ENCODE measurements at places on chromosomes 2 and 18.

- DNase-seq: no peak
These were observed 358.5 kb downstream of the ALK start for GRCh38 chr2:29562896-29563295.

DNA sequence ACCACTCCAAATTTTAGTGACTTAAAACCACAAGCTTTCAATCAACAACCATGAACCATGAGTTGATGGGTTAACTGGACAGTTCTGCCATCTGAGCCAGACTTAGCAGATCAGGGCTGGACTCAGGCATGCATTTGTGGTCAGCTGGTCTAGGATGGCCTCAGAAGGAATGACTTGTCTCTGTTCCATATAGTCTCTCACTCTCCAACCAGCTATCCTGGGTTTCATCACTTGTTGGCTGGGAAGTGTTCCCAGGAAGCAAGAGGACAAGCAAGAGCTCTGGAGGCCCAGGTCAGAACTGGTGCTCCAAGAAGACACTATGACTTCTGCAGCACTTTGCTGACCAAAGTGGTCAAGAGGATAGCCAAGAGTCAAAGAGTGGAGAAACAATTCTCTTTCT is 17.5 kb upstream of the MAP3K20 start:
- no peak for DNase-seq

GRCh38 chr2:85783796-85784195 is 30.0 kb downstream of the ATOH8 start:
- DNase-seq: no peak

GRCh38 chr18:26185267-26185666 is 41.0 kb upstream of the TAF4B start:
- DNase-seq: no peak

GRCh38 chr2:47499621-47500309 is 96.8 kb downstream of the MSH2 start:
- DNase-seq: no peak

DNA sequence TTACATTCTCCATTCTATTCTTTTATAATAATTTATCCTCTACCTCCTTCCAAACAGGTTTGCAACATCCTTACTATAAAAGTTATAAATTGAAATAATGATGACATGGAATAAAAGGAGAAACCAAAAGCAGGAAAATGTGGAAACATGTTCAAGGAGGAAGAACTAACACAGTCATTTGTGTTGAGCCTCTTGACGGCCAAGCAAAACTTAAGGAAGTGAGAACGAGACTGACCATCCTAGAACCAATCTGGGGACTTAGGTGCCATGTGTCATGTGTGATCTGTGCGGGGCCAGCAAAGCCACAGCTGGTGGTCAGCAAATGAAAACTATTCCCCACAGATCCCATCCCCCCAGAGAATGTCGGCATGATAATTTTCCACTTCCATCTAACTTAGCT is 25.6 kb upstream of the FAM124B start:
- no peak for DNase-seq

DNA sequence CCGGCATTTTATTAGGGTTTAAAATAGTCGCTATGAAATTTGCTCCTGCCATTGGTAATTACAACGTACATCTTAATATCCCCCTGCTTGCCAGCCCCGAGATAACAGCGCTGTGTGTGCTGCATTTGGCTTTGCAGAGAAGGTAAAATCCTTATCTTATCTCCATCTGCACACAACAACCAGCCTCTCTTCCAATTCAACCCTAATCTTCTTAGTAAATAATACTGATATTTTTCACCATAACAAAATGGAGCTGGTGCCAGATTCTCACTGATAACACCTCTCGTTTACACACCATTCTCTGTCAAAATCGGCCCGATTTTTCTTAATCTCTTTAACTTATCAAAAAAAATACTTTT is 61.4 kb upstream of the SIX3 start:
- no peak for DNase-seq

DNA sequence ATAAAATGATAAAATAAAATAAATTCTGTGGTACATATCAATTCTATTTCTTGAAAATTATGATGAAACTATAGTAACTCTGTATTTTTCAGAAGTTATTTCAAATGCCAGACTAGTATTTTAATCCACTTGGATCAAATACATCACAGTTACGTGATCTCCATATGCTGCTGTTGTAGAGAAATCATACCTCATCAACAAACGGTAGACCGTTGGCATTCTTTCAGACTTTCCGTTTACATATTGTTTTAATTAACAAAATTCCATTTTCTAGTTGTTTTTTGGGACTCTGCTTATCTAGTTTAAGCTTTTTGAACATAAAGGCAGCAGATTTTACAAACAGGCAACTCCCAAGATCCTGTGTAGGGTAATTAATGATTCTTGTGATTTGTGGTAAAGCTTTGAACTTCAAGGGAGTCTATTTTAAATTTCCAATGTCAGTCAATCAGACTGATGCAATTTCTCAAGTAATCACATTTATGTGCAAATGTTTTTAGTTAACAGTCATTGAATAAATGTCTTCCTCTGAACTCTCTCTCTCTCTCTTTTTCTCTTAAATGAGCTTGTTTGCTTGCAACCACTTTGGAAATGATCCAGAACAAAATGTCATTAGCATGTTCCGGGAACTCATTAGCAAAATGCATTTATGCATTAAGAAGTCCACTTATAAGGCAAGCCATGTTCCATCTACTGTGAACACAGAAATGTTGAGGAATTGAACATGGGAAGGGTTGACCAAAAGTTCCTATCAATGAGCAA is 31.8 kb downstream of the NYAP2 start:
- DNase-seq: no peak

DNA sequence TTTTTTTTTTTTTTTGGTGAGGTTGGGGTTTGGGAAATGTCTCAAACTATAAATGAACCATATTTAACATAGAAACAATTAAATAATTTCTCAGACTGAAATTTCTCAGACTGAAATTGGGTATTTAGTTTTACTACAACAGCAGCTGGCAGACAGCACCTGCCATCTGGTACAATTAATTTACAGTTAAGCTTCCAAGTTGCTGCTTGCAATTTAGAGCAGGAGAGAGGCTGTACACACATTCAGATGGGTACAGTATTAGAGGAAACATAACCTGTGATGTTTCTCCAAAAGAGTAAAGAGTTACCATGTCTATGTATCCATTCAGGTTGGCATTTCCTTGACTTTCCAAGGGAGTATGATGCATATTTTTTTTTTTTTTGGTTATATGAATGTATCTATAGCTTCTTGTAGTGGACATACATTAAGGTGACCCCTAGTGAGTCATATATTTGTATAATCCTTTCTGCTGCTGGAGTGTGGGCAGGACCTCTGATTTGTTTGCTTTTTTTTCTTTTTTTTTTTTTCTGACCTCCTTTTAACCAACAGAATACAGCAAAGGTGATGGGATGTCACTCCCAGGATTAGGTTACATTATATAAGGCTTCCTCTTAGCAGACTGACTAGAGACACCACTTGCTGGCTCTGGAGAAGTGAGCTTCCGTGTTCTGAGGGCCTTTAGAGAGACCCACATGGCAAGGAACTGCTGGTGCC is 201.7 kb downstream of the PTH2R start:
- no peak for DNase-seq

DNA sequence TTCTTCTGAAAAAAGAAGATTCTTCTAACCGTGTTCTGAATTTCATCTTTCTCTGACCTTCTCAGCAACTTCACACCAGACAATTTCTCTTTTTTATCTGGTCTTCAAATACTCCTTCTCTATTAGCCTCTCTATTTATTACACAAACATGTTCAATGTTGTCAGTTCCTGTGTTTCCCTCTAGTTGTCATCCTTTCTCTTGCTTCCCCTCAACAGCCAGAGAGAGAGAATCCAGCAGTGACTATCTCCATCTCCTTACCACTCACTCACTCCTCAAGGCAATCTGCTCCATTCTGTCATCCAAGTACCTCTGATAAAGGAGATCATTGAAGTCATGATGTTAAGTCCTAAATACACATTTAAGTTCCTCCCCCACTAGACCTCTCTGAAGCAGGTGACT is 491.9 kb upstream of the CHAC2 start:
- DNase-seq: no peak

DNA sequence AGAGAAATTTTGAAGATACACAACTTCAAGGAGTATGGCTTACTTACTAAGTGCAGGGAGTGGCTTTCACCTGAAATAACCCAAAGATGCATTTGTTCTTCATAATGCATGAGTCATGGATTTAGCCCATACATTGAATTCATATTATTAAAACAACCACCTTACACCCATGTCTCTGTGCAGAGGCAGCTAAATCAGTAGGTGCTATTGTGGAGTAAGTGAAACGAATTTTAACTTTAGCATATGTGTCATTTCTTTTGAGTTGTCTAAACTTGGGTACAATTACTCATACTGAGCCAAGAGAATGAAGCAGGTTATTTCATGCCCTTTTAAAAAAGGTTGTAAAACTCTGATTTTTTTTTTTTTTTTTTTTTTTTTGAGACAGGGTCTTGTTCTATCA is 11.0 kb upstream of the ANKRD29 start:
- DNase-seq: no peak

- no peak for DNase-seq
These were observed 11.6 kb downstream of the TRAPPC8 start for GRCh38 chr18:31931163-31931885.

- DNase-seq: peak; percentile 85
These were observed 126.6 kb upstream of the PPP1CB start for GRCh38 chr2:28624793-28625701.

DNA sequence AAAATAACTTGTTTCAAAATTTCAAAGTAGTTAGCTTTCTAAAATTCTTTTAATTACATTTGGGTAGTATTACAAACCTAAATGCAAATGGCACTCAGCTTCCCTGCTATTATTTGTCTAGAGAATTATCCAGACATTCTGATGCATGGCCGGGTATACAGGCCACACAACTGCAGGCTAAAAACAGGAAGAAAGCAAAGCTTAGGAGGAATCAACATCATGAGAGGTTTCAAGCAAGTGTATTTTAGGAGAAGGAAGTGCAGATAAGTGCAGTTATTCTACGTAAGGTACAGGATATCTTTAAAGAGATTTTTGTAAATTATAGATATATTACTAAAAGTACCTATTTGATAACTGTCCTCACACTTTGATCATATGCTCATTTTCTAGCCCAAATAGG is 46.8 kb upstream of the RNU4ATAC start:
- no peak for DNase-seq

GRCh38 chr2:67510745-67511144 is 113.6 kb downstream of the ETAA1 start:
- no peak for DNase-seq

- no peak for DNase-seq
These were observed 98.7 kb upstream of the POU3F3 start for GRCh38 chr2:104755026-104755878.

GRCh38 chr2:202831242-202832220 is 40.0 kb downstream of the ICA1L start:
- peak; percentile 57 for DNase-seq

DNA sequence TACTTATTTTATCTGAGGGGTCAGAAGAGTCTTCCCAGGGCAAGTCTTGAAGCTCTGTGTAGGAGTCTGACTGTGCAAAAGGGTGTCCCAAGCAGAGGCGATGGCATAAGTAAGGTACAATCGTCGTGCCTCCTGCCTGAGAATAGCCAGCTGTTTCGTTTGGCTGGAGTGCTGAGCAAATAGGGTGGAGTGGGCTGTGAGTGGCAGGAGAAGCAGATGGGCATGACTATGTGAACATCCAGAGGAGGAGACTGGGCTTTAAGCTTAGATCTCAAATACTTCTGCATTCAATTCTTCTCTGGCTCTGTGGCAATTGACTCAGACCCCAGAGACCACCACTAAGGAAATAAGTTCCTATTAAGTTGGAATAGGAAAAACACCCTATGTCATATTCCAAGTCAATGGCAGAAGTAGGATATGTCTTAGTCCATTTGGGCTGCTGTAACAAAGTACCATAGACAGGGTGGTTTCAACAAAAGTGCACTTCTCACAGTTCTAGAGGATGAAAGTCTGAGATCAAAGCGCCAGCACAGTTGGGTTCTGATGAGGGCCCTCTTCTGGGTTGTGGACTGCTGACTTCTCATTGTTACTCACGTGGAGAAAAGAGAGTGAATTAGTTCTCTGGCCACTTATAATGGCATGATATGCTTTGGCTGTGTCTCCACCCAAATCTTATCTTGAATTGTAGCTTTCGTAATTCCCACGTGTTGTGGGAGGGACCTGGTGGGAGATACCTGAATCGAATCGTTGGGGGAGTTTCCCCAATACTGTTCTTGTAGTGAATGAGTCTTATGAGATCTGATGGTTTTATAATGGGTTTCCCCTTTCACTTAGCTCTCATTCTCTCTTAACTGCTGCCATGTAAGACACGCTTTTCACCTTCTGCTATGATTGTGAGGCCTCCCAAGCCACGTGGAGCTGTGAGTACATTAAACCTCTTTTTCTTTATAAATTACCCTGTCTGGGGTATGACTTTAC is 120.2 kb downstream of the LPIN1 start:
- no peak for DNase-seq

DNA sequence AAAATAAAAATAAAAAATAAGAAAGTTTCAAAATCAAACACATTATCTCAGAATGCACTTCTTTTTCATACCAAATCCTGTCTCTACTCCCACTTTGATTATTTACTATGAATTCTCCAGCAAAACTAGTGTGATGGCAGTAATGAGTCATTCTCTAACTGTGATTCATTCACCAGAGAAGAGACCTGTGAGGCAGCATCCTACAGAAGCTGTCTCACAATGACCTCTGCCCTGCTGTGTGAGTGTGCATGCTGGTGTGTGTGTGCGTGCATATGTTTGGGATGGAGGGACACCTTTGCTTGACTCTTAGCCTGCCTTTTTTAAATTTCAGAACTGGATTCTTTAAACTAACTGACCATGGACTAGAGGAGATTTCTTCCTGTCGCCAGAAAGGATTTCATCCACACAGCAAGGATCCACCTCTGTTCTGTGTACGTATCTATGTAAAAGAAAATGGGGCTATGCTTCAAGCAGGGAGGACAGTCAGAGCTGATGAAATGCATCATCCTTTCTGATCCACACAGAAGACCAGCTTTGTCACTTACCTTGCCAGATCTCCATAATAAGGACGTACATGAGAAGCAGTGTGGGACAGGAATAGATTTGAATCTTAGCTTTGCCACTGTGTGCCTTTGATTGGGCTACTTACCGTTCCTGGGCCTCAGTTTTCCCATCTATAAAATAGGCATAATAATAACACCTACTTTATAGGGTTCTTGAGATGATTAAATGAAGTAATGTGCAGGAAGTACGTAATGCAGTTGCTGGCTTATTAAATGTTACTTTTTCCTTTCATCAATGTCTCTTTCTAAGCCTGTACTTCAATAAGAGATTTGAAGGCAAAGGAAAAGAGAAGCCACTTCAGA is 31.2 kb downstream of the STAMBP start:
- peak; percentile 40 for DNase-seq

DNA sequence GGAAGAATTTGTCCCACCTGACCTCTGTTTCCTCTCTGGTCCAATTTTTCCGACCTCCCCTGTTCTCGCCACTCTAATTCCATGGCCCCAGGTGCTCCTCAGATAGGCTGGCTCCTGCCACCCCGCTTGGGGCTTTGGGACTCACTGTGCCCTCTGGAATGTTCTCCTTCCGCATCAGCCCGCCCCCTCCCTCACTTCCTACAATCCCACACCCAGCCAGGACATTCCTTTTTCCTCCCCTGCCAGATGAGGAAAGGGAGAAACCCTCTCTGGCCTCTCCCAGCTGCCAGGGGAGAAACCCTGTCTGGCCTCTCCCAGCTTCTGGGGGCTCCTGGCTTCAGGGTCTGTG is 3.1 kb upstream of the OR6B2 start:
- no peak for DNase-seq

Data from activated naive CD8-positive, alpha-beta T cell treated with anti-CD3 and anti-CD28 coated beads, Interleukin-2, amount 50 U/mL, for 24 hours (primary cell).